T-helper 1 cell (primary cell): ENCODE measurements at places on chromosomes 16 and 17.

GRCh38 chr17:80320496-80320895 is 59.8 kb downstream of the RNF213 start:
- DNase-seq = no peak

DNA sequence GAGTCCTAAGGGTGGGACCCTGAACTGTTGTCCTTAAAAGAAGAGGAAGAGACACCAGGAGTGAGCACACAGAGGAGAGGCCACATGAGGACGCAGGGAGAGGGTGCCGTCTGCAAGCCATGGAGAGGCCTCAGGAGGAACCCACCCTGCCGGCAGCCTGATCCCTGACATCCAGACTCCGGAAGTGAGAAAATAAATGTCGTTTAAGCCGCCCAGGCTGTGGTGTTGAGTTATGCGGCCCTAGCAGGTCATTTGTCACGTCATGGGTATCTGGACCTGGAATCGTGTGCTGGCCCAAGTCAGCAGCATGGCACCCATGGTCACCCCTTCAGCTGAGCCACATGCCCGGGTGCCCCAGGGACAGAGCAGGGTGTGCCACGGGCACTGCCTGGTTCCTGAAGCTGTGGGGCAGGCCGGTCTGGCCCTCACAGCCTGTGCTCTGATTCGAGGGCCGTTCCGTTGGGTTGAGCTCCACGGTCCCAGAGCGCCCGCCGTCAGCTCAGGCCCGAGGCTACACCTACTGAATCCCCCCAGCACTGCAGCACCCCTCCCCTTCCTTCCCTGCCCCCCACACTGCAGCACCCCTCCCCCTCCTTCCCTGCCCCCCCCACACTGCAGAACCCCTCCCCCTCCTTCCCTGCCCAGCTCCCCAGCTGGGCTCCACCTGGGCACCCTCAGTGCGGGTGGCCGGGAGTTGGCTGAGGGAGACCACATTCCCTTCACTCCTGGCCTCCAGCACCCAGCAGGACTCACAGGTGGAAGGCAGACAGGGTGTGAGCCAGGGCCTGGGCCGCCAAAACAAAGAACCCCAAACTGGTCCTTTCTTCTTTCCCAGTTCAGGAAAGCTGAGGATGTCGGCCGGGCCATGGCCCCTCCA is 2.7 kb upstream of the CCDC57 start:
- no peak for DNase-seq

GRCh38 chr16:71927383-71927782 is 32.1 kb downstream of the IST1 start:
- no peak for DNase-seq

DNA sequence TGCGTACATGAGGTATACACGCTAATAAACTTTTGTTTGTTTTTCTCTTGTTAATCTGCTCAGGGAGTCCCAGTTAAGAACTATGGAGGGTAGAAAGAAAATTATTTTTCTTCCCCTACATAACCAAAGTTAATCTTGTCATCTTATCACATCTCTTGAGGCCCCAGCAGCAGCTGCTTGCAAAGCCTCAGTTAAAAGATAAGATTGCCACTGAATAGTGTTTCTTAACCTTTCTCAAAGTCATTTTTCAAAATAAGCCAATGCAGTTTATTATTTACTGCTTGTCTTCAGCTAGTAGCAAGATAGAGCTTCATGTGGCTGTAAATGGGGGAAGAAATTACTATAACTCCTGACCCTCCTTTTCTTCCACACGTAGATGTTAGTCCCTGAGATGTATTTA is 21.5 kb upstream of the APOH start:
- DNase-seq = no peak

DNA sequence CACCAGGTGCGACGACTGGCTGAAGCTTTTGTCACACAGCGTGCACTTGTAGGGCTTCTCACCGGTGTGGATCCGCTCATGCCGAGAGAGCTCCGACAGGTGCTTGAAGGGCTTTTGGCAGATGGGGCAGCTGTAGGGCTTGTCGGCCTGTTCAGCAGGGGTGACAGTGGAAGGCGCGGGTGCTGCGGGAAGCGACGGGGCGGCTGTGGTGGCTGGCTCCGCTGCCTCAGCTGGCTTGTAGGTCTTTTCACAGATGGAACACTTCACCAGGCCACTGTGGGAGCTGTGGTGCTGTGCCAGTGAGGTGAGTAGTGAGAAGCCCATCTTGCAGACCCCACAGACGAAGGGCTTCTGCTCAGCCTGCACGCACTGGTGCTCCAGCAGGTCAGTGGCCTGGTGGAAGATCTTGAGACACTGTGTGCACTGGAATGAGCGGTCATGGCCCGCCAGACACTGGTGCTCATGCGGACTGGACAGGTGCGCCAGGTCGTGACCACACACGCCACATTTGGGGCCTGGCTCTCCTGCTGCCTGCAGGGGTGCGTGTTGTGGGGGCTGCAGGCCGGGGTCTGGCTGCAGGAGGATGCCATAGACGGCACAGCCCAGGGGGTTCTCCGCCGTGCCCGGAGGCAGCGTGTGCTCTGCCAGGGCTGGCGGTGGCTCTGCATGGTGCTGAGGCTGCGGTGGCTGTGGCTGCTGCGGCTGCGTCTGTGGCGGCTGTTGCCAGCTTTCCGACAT is 2.8 kb downstream of the ZNF319 start:
- no peak for DNase-seq

- DNase-seq = no peak
Observed at GRCh38 chr17:8556074-8556473, 74.5 kb downstream of the MYH10 start.

- no peak for DNase-seq
Observed at GRCh38 chr17:72255481-72255880, 134.7 kb downstream of the SOX9 start.

DNA sequence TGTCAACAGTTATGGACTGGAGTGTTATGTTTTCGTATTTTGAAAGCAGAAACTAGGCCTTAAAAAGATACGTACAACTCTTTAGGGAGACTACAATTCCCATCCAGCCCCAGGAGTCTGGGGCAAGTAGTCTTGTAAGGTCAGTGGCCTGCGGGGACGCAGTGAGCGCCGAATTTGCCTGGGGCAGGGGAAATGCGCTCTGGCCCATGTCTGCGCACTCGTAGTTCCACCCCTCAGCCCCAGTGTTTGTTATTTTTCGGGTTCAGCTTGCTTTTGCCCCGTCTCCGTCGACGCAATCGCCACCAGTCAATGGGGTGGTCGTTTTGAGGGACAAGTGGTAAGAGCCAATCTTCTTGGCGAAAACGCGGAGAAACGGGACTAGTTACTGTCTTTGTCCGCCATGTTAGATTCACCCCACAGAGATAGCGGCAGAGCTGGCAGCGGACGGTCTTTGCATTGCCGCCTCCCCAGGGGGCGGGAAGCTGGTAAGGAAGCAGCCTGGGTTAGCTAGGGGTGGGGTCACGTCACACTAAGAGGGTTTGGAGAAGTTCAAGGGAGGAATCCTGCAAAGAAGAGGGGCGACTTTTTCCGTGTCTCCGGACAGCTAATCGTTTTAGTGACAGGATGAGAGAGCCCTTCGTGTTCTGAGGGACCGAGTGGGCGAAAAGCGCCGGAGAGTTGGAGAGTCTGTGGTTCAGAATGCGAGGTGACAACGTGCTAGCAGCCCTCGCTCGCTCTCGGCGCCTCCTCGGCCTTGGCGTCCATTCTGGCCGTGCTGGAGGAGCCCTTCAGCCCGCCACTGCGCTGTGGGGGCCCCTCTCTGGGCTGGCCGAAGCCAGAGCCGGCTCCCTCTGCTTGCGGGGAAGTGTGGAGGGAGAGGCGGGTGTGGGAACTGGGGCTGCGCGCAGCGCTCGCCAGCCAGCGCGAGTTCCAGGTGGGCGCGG is 1.1 kb upstream of the BRCA1 start:
- DNase-seq = no peak

DNA sequence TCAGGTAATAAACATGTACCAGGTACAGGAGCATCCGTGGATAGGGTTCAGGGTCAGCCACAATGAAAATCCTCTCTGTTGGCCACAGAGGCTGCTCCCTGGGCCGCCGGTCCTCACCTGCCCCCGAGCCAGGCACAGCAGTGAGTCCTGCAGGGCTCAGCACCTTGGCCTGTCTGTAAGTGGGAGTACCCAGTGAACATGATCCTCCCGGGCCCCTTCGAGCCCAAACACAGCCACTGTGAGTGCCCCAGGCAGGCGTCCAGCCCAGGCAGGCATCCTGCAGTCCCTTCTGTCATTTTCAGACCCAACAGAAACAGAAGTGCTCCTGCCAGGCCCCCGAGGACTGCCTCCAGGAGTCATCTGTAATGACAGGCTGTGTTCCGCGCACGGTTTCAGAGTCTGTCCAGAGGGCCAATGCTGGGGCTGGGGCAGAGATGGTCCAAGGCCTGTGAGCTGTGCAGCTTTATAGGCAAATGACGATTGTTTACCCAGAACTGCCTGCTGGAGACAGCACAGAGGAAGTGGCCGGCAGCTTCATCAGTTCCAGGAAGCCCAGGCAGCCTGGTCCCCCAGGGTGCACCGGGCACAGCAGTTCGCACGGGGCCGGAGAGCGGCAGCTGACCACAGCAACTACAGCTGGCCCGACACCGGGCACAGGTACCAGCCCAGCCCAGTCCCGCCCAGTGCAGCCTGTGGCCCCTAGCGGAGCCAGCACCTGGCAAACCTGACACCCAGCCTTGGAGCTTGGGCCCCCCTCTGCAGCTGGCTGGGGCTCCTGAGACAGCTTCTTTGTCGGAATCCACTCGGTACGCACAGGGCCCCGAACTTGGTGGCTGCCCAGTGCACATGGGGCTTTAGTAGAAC is 13.2 kb downstream of the SLC7A5 start:
- DNase-seq = no peak

DNA sequence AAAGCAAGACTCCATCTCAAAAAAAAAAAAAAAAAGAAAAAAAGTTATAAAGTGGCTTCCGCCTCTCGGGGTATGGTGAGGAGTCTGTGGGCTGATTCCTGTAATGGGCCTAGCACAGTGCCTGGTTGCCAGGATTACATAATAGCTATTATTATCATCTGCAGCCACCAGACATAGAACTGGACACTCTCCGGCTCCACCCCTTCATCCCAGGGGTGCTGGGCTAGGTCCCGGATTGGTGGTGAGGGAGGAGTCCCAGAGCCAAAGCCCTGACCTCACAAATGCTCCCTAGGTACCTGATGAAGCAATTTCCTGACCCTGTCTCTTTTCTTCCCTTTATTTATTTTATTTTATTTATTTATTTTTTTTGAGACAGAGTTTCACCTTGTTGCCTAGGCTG is 11.6 kb upstream of the ADGRG1 start:
- no peak for DNase-seq

- DNase-seq = no peak
Observed at GRCh38 chr17:80967404-80967872, 24.2 kb upstream of the CHMP6 start.

GRCh38 chr16:14035092-14035491 is 36.0 kb upstream of the MRTFB start:
- DNase-seq = no peak
